Foreskin keratinocyte (primary cell): ENCODE measurements at places on chromosomes 3 and 15. TPM values are rescaled to one million over a fixed set of nuclear protein-coding genes. Genes with fewer than 3 reads are reported as not detected.

The CAPN7 gene
- 9.1 and 10.6 TPM in 2 replicates for polyA plus RNA-seq

GRCh38 chr15:90857883-90858443 is 10.4 kb upstream of the FURIN start:
- no peak for DNase-seq

DNA sequence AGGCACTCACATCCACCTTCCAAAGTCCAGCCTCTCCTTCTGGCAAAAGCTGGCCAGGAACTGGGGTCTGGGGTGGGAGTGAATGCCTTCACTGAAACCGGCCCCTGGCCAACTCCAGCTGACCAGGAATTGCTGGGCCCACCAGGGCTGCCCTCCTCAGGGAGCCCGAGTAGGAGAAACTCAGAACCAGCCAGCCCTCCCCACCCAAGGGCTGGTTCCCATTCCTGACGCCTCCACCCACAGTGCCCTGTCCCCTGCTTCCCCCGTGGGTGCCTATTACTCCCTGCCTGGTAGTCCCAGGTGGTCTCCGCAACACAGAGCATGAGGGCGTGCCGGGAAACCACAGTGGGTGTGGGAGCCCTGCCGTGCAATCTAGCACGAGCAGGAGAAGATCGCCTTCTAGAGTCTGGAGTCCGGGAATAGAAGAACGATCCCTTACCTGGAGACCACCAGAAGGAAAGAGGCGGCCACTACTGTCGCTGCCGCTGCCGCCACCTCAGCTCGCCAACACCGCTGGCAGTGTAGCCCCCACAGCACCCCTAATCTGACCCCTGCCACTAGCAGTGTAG is 178.8 kb downstream of the POTEB3 start:
- no peak for DNase-seq

DNA sequence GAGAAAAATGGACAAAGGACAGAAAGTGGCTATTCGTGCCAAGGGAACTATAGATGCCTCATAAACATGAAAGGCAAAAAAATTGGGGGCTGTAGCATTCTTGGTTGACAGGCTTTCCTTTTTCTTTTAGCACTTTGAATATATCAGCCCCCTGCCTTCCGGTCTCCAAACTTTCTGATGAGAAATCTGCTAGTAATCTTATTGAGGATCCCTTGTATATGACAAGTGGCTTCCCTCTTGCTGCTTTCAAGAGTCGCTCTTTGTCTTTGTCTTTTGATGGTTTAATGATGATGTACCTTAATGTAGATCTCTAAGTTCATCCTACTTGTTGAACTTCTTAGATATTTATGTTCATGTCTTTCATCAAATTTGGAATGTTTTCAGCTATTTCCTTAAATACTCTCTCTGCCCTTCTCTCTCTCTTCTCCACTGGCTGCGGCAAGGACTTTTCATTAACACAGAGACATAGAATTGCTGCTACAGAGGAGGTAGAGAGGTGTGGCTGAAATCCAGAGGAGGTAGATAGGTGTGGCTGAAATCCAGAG is 59.4 kb upstream of the EPHB3 start:
- DNase-seq: no peak

- DNase-seq: no peak
These were observed 69.9 kb downstream of the CDC25A start for GRCh38 chr3:48118322-48118721.

- DNase-seq: no peak
These were observed 65.4 kb upstream of the P2RY1 start for GRCh38 chr3:152769523-152769922.
